Daoy (cell line): ENCODE measurements at places on chromosomes 2 and 18. TPM values are rescaled to one million over a fixed set of nuclear protein-coding genes. Genes with fewer than 3 reads are reported as not detected.

DNA sequence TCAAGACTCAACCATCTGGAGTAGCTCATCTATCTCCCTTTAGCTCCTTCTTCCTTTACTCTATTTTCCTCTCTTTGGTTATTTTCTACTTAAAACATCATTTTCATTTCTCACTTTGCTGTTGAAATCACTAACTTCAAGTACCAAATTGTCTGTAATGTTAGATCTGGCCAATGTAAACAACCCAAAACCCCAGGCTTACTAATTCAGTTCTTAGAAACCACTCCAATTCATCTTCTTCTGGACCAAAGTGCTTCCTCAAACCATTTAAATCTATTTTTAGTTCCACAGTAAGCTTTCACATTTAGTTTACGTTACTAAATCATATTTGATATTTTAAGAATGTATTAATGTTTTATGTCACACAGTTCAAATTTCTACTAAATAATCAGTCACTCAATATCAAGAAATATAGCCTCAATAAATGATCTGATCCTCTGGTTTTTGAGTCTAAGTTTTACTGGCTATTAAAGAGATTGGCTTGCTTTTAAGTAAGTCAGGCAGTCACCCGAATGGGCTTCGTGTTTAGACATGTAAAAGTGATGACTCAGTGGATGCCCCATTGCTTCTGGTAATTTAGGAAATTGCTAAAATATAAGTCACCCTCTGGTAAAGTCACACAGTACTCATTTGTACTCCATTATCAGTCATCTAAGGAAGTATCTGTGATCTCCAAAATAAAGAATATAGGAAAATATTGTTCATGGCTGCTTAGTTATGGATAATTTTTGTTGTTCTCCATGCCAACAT, 527.2 kb upstream of the SOX11 start:
- DNase-seq = peak; percentile 64

DNA sequence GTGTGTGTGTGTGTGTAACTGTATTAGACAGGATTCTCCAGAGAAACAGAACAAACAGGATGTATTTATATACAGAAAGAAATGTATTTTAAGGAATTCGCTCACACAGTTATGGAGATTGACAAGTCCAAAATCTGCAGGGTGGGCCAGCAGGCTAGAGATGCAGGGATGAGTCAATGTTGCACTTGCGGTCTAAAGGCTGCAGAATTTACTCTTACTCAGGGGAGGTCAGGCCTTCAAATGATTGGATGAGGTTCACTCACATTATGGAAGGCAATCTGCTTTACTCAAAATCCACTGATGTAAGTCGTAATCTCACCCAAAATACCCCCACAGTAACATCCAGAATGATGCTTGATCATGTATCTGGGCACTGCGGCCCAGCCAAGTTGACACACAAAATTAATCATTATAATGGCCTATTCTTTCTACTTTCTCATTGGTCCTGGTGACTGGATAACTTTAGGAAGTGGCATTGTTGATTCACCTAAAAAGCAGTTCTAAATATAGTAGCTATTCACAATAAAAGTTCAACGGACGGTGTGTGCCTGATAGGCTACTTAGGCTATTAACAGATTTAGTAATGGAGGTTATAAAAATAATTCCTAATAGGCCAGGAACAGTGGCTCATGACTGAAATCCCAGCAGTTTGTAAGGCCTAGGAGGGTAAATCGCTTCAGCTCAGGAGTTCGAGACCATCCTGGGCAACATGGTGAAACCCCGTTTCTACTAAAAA, 40.6 kb upstream of the ACYP2 start:
- peak; percentile 19 for DNase-seq

- DNase-seq = peak; percentile 75
These were observed 31.0 kb upstream of the SLC3A1 start for GRCh38 chr2:44244135-44244871.

GRCh38 chr2:145874466-145874865, 1354.5 kb upstream of the ZEB2 start:
- DNase-seq = peak; percentile 9

DNA sequence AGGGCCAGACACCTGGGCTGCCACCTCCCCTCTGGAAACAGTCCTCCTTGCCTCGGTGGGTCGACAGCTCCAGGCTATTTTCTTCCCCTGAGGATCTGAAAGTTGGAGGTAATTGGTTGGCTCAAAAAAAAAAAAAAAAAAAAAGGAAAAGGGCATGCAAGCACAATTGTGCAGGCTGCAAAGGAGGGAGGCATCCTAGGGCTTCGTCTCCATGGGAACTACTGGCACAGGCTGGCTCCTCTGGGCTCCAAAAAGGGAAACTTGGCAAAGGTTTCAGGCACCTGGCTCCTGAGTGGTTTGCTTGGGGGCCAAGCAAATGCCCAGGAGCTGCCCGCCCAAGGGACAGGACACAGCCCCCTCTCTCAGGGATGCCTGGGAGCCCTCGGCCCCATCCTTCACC, 1.1 kb upstream of the KCNIP3 start:
- DNase-seq = no peak

GRCh38 chr2:131413148-131413747, 49.3 kb upstream of the RAB6D start:
- DNase-seq = peak; percentile 43

The CXCR1 gene
- not detected in 2 replicates for total RNA-seq

DNA sequence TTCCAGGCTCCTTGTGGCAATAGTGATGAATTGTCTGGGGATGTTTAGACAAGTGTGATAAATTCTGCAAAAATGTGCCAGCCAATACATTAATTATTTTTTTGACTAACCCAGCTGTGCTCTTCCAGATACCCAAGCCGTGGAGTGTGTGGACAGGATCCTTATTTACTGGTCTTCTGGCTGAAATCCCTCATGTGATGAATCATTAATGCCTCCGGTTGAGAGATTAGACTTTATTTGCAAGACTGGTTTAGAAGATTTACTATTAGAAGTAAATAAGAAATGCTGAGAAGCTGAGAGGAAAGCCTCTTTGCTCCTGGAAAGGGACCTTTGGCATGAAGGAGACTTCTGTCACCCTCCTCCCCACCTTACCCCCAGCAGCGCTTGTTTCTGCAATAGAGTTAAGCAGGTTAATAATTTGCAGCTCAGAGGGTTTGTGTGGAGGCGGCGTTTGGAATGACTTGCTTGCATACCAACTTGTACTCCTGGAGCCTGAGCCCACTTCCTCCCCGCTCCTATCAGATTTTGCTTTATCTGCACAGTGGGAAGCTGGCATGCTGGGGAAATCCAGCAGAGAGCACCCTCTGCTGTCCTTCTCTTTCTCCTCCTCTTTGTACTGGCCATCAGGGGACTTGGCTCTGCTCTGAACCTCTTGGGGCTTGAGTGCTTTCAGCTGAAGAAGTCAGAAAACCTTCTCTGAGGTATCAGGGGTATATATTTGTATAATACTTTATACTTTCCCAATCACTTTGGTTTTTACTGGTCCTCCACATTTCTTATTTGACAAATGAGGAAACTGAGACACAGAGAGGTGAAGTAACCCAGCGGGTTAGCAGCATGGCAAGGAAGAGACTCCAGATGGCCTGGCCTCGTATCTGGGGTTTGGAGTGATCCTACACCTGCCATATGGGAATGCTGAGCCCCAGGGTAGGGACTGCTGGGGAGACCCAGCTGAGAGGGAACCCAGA, 16.3 kb downstream of the SLC3A1 start:
- peak; percentile 89 for DNase-seq

The ANKRD30BL gene
- total RNA-seq = not detected in 2 replicates

- peak; percentile 28 for DNase-seq
These were observed 249.7 kb downstream of the SP3 start for GRCh38 chr2:173715441-173715840.

The NGEF gene
- total RNA-seq = 0.17 and 3.3 TPM in 2 replicates

The VWA3B gene
- total RNA-seq = 0.77 TPM in 1 of 2 replicates, not detected in the other

- DNase-seq = peak; percentile 39
These were observed 250.8 kb upstream of the CTAGE1 start for GRCh38 chr18:22668496-22668895.

DNA sequence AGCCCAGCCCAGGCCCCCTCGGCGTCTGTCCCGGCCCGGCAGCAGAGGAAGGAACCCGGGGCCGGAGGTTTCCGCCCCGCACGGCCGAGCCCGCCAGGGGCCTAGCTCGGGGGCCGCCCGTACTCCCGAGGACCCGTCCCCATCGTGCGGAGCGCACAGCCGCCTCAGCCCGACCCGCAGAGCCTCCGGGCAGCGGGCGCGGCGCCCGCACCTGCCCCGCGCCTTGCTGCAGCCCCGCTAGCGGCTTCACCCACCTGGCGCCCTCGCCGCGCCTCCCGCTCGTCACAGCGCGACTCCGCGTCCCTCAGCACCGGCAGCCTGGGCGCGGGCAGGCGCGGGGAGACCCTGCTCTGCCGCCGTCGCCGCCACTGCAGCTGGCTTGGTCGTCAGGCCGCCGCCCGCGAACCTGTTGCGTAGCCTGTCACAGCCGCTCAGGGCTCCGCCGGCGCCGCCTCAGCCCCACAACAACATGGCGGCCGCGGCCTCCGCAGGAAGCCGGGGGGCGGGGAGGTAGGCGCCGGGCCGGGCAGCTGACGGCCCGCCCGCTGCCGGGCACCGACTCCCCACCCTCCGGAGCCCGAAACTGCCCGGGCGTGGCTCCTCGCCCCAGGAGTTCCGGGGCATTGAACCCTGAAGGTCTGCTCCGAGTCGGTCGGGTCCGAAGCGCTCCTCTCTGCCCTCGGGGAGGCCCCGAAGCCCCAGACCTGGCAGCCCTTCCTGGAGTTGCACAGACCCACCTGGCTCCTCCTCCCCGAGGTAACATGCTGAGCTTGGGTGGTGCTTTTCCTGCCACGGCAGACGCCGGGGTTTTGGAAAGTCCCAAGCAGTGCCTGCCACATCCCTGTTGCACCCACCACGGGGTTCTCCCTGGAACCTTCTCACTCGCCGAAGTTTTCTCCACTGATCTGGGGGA, at the start of gene ITSN2:
TSS of gene ITSN2 (minus strand) at position 487 of the 913 bp plus-strand sequence. CDS start 32,454 bp downstream, outside the sequence.
- peak; percentile 87 for DNase-seq

- DNase-seq = no peak
These were observed 148.5 kb downstream of the MGAT5 start for GRCh38 chr2:134402410-134402809.

The THSD7B gene
- not detected in 2 replicates for total RNA-seq

DNA sequence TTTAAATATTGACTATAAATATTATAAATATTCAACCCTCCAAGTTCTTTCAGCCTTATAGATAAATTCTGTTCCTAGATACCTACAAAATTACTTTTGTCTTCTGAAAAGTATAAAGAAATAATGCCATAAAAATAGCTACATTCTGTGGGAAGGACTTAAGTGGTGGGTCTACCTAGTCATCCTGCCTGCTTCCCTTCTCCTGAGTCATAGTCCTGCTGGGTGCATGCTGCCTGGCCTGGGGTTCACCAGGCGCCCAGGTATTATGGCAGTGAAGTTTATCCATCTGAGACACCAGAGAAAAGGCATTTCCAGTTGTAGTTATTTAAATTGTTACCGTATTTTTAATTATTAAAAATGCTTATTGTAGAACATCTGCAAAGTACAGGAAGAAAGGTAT, 167.5 kb downstream of the SLC39A10 start:
- peak; percentile 24 for DNase-seq

DNA sequence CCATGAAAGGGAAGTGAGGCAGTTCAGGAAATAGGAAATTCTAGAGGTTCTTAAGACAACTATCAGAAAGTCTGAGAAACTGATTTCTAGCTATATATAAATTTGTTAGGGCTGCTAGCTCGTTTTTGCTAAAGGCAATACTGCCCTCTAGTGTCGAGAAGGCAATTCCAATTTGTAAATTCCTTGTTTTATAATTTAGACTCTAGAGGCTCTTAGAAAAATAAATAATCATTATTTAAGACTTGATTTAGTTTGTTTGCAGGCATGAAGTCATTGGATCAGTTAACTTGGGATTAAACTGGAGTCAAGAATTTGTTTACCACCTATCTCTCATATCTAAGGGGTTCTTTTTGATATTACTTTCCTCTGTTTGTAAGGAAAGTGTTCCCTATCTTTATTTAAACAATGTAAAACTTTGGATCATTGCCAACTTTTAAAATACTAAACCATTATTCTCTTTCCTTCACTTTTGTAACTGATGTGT, 66.2 kb downstream of the ACVR2A start:
- peak; percentile 43 for DNase-seq

GRCh38 chr2:99891428-99891780, 251.0 kb downstream of the AFF3 start:
- DNase-seq = no peak

- DNase-seq = no peak
These were observed 59.6 kb downstream of the HPCAL1 start for GRCh38 chr2:10362096-10362897.

GRCh38 chr2:119795309-119796303, 35.9 kb downstream of the PTPN4 start:
- DNase-seq = no peak

The SKOR2 gene
- total RNA-seq = not detected in 2 replicates

The KCMF1 gene
- total RNA-seq = 23.8 and 71.5 TPM in 2 replicates

- DNase-seq = peak; percentile 74
These were observed 15.9 kb upstream of the ATP6V1B1 start for GRCh38 chr2:70919672-70920366.

The LAMA3 gene
- total RNA-seq = 1.4 and 5.9 TPM in 2 replicates

DNA sequence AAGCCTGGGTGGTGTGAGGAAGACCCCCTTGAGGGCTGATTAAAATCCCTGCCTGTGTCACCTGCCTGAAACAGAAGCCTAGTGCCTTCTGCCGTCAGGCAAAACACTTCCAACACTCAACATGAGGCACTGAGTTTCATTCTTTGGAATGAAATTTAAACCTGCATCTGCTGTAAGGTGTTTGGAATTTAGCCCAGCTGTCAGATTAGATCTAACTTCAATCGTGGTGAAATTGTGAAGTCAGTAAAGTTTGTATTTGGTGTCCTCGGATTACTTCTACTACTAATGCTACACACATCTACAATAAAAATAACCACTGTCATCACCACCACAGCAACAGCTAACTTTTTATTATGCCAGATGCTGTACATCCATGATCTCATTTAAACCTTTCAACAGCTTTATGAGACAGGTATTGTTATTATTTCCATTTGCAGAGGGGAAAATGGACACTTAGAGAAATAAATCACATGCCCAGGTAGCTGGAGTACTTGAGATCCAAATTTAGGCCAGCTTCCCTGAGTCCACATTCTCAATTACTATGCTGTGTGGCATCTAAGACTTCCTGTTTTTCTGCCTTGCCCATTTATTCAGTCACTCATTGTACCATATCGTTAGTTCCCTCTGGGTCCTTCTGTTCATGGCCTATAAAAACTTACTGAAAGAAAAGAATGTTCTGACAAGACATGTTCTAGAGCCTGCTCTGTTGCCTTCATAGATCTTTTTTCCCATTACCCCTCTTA, 98.2 kb upstream of the GCFC2 start:
- DNase-seq = no peak

GRCh38 chr2:156659694-156660093, 223.5 kb downstream of the GPD2 start:
- no peak for DNase-seq
